ENCODE measurements at places on chromosomes 1 and 21.
A peak's percentile ranks its signal among the peaks of the same experiment; 100 is the strongest.

DNA sequence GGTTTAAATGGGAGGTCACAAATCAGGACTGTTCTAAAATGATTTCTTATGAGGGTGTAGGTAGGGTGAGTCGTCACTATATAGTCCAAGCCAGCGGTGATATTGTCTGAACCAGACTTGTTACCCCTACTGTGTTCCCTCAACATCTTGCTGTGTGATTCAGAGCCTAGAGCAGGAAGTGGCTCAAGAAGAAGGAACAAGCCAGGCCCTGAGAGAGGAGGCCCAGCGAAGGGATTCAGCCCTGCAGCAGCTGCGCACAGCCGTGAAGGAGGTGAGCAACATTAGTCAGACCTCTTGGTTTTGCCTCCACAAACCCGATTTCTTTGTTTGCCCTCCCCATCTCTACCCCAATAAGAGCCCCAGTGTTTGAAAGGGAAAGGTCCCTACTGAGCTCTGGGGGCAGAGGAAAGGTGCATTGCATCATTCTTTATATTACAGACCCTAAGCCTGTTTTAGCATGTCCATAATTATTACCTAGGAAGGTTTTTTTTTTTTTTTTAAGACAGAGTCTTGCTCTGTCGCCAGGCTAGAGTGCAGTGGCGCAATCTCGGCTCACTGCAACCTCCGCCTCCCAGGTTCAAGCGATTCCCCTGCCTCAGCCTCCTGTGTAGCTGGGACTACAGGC is 5.0 kb upstream of the SH3BGRL3 start:
- DNase-seq, result no peak

DNA sequence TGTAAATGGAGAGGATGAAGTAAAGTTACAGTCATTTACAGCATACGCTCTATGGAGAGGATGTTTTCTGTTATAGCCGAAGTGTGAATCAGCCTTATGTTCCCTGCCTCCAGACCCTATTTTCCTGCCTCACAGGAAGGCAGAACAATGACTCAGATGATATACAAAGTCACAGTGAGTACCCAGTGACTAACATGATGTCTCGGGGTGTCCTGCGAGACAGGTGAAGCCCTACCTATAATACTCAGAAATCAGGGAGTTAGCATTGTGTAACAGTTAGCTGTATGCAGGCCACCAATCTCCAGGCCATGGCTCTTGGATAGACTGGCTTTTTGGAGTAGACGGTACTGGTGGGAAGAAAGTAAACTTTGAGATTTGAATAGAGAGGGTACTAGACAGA is 55.6 kb upstream of the FBXO28 start:
- no peak for DNase-seq

DNA sequence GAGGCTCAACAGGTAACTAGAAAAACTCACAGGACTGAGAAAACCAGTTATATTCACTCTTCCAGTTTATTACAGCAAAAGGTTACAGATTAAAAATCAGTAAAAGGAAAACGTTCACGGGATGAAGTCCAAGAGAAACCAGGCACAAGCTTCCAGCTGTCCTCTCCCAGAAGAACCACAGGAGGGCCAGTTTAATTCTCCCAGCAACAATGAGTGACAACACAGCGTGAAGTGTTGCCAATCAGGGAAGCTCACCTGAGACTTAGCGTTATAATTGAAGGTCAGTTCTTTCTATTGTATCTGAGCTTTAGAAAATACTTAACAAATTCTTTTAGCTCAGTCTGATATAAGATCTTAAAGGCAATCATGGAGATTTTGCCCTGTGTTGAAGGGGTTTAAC is 65.2 kb upstream of the TNR start:
- no peak for DNase-seq

GRCh38 chr1:109912214-109912861 is 1.7 kb downstream of the CSF1 start:
- no peak for DNase-seq

DNA sequence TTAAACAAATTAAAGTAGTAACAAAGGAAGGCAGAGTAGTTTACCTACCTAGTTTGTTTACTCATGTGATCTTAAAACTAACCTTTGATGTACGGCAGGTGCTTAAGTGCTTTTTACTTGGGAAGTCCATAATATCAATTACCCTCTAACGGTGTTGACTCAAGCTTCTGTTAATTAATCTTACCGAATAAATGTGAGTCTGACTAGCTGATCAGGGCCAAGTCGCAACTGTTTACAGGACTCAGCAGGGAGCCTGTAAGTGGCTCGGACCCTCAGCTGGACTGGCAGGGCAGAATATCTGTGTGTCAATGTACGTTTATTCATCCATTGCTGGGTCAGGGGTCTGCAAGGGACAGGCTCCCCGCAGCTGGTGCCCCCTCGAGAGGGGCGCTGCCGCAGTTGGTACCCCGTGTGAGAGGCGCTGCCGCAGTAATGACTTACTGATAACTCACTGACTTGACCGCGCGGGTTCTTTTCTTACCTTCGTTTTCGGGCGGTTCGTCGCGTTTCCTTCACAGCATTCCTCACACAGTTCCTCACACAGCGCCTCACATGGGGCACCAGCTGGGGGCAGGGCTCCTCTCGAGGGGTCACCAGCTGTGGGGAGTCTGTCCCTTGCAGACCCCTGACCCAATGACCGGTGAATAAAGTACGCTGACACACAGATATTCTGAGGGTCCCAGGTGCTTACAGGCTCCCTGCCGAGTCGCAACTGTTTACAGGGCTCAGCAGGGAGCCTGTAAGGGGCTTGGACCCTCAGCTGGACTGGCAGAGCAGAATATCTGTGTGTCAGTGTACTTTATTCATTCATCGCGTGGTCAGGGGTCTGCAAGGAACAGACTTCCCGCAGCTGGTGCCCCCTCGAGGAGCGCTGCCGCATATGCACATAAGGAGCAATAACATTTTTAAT is 3.0 kb downstream of the FMO1 start:
- no peak for DNase-seq

DNA sequence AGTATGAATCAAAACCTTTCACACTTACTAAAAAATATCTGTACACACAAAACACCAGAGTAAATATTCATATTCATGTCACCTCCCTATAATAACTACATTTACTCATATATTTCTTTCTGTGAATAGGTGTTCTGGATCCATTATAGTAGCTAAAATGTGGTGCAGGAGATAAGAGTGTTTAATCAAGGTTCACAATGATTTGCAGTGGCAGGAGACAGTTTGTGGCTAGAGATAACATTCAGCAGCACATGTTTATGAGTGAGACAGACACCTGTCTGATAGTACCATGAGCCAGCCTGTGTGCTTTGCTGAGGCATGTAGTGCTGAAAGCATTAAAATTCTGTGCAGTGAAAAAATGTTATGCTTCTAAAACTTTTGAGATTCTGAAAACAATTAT is 410.3 kb downstream of the SRGAP2C start:
- DNase-seq, result no peak

DNA sequence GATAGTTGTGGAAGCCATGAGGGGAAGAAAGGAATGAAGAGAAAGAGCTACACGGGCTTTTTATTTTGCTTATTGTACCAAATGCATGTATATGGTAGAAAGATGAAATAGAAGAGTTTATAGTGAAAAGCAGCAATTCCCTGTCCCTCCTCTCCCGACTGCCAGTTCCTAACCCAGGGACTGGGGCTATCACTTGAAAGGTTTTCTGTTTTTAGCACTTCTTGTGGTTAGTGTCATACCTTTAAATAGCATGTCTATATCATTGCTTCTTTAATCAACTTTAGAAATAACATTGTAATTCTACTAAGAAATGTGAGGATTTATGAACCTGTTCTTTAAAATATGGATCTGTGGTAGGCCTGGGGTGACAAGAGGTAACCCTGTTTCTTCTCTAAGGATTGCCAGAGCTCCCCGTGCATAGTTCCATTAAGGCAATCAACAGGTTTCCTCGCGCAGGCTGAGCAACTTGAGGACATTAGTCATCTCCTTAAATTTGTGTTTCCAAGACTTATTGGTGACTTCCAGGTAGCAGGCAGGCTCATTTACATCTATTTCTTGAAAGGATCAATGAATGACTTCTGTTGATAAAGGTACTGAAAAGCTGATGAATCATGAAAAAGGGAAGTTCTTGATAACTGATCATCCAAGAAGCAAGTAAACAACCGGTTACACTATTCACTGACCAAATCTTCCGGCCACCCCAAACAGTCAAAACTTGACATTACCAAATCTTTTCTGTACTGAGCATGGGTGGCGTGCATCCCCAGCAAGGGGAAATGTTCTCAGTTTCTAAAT is 37.8 kb upstream of the S1PR1 start:
- no peak for DNase-seq

GRCh38 chr1:87642581-87643221 is 314.0 kb downstream of the LMO4 start:
- no peak for DNase-seq

GRCh38 chr1:234769986-234770795 is 160.2 kb upstream of the IRF2BP2 start:
- DNase-seq, result no peak

- peak; percentile 19 for DNase-seq
Measured at GRCh38 chr1:24635195-24635843, 7.8 kb upstream of the SRRM1 start.

GRCh38 chr1:218367118-218367517 is 22.0 kb downstream of the TGFB2 start:
- no peak for DNase-seq

- DNase-seq, result no peak
Measured at GRCh38 chr1:43312212-43312623, 11.4 kb downstream of the TIE1 start.

DNA sequence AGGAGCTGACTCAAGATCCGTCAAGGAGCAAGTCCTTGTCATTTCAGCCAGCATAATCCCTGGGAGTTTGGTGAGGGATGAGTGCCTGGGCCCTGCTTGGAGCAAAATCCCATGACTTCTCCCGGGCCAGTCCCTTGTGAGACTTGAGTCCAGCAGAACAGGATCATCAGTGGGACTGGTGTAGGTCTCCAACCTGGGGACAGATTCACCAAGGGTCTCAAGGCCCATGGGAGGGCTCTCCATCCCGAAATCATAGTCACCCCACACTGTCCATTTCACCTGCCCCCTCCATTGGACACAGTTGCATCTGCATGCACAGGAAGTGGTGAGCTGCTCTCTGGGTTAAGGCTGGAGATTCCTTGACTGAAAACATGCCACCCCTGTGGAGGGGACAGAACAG is 178.2 kb downstream of the FOXD2 start:
- no peak for DNase-seq

GRCh38 chr1:152029144-152029928 is 7.5 kb downstream of the S100A11 start:
- DNase-seq, result no peak

DNA sequence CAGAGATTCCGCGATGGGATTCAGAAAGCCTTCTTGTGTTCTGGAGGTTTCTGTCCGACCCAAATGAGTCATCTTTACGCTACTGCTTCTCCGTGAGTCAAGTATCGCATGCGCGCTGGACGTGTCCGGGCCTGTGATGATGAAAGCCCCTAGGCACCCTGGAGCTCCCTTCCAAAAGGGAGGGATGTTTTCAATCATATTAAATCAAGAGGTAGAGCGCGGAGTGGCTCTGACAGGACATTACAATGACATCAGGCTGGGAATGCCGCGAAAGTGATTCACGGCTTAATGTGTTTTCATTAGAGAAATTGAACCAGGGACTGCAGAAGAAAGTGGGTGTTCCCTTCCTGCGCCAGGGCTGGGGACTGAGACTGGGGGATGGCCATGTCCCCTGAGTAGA is 48.5 kb downstream of the AJAP1 start:
- no peak for DNase-seq

DNA sequence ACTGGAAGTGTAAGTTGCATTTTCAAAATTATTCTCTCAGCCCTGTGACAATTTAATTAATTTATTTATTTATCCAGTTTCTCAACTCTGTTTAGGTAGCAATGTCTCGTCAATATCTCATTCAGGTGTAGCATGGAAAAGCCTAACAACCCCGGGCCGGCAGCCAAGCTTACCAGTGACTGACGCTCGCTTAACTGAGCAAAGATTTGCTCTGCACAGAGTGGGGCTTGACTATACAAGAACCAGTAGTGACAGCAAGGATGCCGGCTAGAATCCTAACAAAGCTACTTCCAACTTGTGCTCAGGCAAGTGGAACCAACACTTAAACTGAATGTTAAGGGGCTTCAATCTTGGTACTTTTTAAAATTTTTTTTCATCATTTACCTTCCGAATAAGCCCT is 80.9 kb upstream of the ESRRG start:
- no peak for DNase-seq

DNA sequence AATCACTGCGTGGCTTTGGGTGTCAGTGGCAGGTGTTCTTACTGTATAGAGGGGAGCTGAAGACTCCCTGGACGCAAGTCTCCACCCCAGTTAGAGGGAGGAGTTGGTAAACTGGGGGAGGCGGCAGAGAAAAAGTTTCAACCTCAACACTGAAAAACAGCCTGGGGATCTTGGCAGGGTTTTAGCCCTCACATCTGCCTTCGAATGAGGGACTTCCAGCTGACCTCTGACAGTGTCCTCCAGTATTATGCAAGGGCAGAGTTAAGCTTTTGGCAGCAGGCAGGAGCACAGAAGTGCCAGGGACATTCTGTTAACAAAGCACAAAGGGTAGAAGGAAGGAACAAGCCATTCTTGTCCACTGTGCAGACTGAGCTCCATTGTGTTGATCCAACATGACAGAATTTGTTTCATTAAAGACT is 41.2 kb upstream of the RAB4A start:
- no peak for DNase-seq

- DNase-seq, result no peak
Measured at GRCh38 chr1:168217664-168218063, 8.1 kb upstream of the SFT2D2 start.

GRCh38 chr1:6672558-6672957 is 29.1 kb downstream of the DNAJC11 start:
- DNase-seq, result no peak

GRCh38 chr1:220990427-220991339 is 111.4 kb downstream of the HLX start:
- no peak for DNase-seq

DNA sequence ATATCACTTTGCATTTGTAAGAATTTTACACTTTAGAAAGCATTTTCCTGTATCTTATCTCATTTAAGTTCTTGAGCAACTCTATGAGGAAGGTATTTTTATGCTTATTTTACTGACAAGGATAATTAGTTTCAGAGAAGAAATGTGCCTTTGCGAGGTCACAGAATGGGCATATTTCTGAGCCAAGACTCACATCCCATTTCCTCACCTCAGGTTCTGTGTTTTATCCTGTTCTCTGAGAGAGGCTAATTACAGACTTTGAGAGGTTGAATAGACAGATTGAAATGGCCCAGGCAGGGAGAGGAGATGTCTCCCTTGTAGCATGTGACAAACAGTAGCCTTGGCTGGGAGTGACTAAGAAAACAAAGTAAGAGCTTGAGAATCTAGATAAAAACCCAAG is 39.1 kb upstream of the ZC3H11B start:
- no peak for DNase-seq

- no peak for DNase-seq
Measured at GRCh38 chr1:113207019-113207418, 134.0 kb downstream of the LRIG2 start.

Measured in immature natural killer cell (primary cell).